Activated T-cell treated with anti-CD3 and anti-CD28 coated beads, Interleukin-2, amount 50 U/mL, for 72 hours (primary cell): ENCODE measurements at places on chromosomes 11 and 22. TPM values are rescaled to one million over a fixed set of nuclear protein-coding genes. Genes with fewer than 3 reads are reported as not detected.

OR51I1 gene
- not detected for total RNA-seq

SMTNL1 gene
- not detected for total RNA-seq

- H3K4me1 ChIP-seq: peaks cover 10% of the 10 kb centered on the region
- no peaks in the 10 kb centered on the region for H3K27me3 ChIP-seq
- H3K4me3 ChIP-seq: no peak overlapping the region
- DNase-seq: no peak
Observed at GRCh38 chr11:134363161-134363560, 31.4 kb downstream of the GLB1L2 start.

DNA sequence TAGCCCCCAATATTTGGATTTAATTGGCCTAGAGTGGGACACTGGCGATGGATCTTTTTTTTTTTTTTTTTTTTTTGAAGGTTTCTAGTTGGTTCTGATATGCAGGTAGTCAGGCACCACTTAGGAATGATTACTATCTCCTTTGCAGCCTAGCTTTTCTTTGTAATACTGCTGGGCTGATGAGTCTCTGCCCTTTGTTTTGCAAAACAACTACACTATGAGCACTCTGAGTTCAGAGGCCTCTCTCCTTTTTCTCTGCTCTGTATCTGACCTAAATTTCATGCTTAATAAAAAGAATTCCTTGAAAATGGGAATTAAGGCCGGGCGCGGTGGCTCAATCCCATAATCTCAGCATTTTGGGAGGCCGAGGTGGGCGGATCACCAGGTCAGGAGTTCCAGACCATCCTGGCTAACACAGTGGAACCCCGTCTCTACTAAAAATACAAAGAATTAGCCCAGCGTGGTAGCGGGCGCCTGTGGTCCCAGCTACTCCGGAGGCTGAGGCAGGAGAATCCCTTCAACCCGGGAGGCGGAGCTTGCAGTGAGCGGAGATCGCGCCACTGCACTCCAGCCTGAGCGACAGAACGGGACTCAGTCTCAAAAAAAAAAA lies 1312.3 kb downstream of the FAM181B start:
- H3K36me3 ChIP-seq: no peaks in the 10 kb centered on the region
- no peaks in the 10 kb centered on the region for H3K4me1 ChIP-seq
- H3K4me3 ChIP-seq: no peak overlapping the region
- H3K27ac ChIP-seq: no peak overlapping the region
- DNase-seq: no peak

GRCh38 chr11:119525180-119525866 lies 102.4 kb upstream of the THY1 start:
- no peak overlapping the region for H3K27ac ChIP-seq
- DNase-seq: no peak
- no peaks in the 10 kb centered on the region for H3K4me1 ChIP-seq
- peaks cover 10% of the 10 kb centered on the region for H3K27me3 ChIP-seq
- H3K36me3 ChIP-seq: no peaks in the 10 kb centered on the region

GRCh38 chr11:102926517-102926916 lies 29.0 kb downstream of the MMP13 start:
- H3K27me3 ChIP-seq: peaks cover 18% of the 10 kb centered on the region
- no peak for DNase-seq
- no peak overlapping the region for H3K27ac ChIP-seq
- no peaks in the 10 kb centered on the region for H3K4me1 ChIP-seq
- H3K36me3 ChIP-seq: no peaks in the 10 kb centered on the region
